NCI-H524 (cell line): ENCODE measurements at places on chromosomes 16 and 17.

DNA sequence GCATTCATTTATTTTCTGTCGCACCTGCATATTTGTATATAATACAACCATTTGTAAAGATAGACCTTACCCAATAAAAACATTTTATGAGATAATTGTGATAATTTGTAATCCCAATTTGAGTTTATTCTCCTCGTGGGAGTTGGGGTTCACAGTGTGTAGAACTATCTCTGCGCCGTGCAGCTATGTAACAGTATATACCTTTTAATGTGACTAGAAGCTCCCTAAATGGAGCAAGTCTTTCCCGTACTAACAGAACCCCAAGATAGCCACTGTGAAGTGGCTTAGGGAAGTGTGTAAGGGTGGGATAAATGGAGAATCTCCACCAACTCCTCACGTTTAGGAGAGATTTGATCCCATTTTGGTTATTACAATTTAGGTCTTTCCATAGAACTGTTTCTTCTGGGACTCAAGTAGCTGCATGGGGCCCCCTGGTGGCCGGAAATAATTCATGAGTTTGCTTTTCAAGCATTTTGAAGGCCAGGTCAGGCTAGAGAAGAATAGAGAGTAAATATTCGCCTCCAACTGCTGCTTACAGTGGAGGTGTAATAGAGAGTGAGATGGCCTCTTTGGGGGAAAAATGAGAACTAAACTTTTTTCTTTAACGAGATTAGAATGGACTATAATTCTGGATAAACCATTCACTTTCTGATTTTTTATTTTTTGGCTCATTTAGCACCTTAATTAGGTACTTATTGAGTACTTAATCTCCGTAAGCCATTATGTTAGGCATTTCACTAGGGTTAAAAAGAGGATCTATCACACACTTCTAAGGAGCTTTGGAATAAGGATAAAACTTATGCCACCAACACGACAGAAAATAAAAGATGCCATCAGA is 4.5 kb downstream of the TMEM100 start:
- DNase-seq = peak; percentile 81

DNA sequence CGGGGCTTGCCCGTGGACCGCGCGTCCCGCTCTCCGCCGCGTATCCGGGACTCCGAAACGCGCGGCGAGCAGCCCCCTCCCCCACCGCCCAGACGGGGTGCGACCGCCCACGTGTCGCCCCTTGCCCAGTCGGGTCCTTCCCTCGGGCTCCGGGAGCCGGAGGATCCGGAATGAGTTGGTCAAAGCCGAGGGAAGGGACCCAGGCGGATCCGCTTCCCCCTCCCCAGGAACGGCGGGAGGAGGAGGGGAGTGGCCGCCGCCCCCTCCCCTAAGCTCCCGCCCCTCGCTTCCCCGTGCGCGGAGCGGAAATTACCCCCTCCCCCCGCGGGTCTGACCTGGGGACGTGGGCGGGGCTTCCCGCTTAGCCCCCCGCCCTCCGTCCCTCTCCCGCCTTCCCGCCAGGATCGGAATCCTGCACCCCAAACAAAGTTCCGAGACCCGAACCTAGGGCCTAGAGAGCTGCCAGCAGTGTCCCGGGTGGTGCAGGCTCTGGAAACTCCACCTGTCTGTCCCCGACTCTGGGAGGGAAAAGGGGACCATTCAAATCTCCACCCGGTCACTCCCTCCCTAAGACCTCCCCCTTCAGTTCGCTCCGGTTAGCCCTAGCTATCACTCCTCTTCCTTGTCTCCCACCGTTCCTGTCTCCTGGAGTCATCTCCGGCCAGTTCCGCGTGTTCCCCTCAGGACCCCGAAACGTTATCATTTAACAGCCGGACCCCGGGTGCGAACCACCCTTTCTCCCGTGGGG is 1.0 kb upstream of the IGF2BP1 start:
- peak; percentile 88 for DNase-seq

GRCh38 chr17:71601894-71602504 is 518.8 kb upstream of the SOX9 start:
- DNase-seq = no peak

GRCh38 chr17:2905696-2906501 is 109.7 kb downstream of the RAP1GAP2 start:
- no peak for DNase-seq

- no peak for DNase-seq
Measured at GRCh38 chr16:14496047-14496770, 133.9 kb downstream of the PARN start.

DNA sequence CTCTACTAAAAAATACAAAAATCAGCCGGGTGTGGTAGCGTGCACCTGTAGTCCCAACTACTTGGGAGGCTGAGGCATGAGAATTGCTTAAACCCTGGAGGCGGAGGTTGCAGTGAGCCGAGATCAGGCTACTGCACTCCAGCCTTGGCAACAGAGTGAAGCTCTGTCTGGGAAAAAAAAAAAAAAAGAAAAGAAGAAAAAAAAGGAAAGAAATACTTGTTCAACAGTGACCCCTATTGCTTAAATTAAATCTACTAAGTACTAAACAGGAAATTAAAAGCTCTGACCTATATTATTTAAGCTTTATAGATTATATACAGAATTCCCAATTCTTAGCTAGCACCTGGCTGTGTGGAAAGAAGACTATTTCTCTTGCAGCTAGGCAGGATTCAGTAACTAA is 48.9 kb downstream of the FBXL20 start:
- no peak for DNase-seq

DNA sequence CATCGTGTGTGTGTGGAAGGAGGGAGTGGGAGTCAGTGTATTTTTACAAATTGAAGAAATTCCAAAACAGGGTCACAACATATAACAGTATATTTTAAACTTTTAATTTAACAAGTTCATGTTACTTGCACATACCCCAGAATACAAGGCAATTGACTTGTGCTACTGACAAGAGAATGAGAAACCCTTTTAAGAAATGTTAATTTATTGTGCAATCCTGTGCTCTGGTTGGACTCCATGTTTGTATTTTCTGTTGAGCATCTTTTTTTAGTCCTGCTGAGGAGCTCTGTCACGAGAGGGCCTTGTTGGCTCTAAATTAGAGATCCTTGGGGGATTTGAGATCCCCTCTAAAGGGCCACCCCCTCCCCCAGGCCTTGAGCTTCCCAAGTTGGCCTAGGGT is 1.1 kb upstream of the EMP2 start:
- DNase-seq = no peak

- DNase-seq = no peak
Measured at GRCh38 chr16:8972843-8973586, 9.3 kb upstream of the USP7 start.

GRCh38 chr17:22202702-22203101 is 510.4 kb downstream of the KCNJ18 start:
- no peak for DNase-seq

DNA sequence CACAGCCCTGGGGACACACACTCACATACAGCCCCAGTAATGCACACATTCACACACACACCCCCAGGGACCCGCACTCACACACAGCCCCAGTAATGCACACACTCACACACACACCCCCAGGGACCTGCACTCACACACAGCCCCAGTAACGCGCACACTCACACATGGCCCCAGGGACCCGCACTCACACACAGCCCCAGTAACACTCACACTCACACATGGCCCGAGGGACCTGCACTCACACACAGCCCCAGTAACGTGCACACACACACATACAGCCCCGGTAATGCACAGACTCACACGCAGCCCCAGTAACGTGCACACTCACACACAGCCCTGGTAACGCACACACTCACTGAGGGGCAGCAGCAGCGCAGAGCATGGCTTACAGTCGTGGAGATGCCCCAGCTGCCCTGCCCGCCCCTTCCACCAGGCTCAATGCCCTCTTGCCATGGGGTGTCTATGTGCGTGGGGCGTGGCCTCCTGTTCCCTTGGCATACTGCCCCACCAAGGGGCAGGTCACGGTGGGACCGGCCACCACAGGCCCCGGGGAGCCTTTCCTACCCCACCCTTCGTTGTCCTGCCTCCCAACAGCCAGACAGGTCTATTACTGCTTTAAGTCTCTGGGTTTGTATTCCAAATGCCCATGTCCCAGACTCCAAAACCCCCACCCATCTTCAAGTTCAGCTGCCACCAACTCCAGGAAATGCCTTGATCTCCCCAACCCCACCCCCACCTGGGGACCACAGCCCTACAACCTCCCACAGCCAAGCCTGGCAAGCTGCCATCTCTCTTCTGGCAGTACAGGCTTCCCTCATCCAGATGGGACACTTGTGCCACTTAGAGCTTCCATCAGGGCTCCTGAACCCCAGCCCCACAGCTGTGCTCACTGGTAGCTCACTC is 2.7 kb downstream of the CCDC102A start:
- peak; percentile 68 for DNase-seq

DNA sequence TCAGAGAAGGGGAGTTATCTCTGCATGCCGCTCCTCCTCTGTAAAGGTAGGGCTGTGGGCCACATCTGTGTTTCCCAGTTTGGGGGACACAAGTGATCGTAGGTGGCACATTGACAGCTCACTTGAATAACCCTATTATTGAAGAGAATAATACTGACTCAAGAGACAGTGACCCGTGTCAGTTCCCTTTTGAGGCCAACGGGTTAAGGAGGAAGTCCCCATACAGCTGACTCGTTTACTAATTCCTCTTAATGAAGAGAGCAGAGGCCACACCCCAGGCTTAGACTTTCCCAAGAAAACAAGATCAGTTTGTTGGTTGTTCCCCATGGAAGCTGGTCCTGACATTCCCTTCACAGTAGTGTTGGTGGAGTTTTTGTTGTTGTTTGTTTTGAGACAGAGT is 33.0 kb downstream of the IL4R start:
- DNase-seq = no peak

DNA sequence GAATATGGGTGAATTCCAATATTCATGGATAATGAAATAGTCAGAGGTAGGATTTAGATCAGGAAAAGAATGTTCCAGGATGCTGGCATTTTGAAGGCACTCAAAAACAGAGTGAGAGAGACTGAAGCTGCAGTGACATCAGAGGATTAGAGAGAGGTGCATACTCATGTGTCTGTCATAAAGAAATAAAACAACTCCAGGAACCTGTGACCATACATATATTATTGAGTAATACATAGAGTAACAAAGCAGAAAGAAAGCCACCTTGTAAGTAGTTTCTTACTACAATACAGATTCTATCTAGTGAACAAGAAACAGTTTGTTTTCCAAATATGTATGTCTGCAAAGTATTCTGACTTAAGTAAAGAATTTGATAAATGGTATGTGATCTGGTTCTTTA is 62.3 kb upstream of the PHOSPHO1 start:
- DNase-seq = no peak

DNA sequence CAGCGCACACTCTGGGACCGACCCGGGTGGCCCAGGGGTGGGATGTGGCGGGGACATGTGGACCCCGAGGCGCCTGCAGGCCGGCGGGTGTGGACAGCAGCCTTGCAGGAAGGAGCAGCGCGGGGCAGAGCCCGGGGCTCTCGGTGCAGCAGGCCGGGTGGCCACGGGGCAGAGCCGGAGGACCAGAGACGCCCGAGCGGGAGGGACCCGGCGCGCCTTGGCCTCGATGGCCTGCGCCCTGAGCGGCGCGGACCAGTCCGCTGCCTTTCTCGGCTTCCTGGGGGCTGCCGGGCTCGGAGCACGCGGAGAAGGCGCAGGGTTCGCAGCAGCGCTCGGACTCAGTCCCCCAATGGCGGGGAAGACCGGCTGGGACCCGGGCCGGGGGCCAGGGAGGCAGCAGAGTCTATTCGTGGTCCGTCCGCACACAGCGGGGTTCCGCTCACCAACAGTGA is 43.4 kb downstream of the OSBPL7 start:
- no peak for DNase-seq

DNA sequence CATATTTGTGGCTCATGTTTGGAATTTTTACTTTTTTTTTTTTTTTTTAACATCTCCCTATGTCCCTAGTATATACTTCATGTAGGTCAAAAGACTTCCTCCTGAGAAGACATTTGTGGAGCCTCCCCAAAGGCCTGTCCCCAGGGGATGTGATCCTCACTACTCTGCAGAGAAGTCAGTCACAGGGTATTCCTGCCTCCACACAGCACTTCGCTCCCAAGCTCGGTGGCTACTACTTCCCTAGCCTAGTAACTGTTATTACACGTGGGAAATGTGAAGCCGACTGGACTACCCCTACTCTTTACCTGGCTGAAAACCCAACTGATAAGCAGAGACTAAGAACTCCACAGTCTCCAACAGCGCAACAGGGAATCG is 116.8 kb downstream of the HIC1 start:
- no peak for DNase-seq

DNA sequence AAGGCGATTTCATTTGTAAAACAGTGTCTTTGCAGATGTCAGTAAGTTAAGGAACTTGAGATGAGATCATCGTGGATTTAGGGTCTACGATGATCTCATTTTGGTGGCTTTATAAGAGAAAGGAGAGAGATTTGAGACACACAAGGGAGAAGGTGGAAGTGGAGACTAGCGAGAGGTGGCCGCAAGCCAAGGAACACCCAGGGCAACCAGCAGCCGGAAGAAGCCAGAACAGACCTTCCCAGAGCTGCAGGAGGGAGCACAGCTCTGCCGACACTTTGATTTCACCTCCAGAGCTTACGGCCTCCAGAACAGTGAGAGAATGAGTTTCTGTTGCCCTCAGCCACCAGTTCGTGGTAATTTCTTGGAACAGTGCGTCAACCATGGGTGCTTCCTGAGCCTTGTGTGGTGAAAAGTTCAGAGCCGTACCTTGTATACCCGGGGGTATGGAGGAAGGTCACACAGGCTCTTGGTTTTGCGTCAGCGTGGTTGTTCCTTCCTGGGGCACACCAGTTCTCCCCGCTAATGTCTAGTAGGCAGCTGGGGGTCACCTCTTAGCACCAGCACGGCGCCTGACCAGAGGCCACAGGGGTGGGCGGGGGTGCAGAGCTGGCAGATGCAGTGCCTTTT is 12.9 kb upstream of the SEC14L1 start:
- DNase-seq = no peak

GRCh38 chr17:78397681-78398101 is 19.2 kb downstream of the PGS1 start:
- no peak for DNase-seq

DNA sequence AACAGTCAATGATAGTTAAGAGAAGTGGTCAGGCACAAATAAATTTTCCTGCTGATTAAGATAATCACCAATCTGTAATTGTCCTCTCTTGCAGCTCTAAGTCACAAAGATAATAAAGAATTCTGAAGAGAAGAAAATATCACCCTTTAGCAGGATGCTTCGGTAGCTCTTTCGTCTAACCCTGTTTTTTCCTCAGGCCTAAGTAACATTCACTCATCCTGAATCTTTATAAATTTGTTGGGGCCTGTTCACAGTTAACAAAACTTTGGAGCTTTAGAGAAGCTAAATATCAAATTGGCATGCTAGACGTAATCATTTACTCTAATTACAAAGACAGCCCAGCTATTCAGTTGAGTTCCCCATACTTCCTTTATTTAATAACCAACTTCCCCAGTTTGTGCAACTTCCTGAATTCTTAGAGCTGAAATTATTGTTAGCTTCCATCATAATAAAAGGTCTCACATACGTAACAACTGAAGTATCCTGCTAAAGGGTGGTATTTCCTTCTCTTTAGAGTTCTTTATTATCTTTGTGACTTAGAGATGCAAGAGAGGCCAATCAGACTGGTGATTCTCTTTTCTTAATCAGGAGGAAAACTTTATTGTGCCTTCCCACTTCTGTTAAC is 118.6 kb downstream of the TANGO6 start:
- no peak for DNase-seq

GRCh38 chr17:7774055-7774521 is 56.5 kb downstream of the DNAH2 start:
- DNase-seq = no peak

- DNase-seq = no peak
Measured at GRCh38 chr16:1965396-1966001, 873 bp upstream of the RPS2 start.
